ENCODE measurements at places on chromosomes 16 and 17.

GRCh38 chr17:29138971-29139691 lies 41.1 kb downstream of the MYO18A start:
- DNase-seq, result peak; percentile 33

- DNase-seq, result no peak
Measured at GRCh38 chr17:71486261-71486660, 634.6 kb upstream of the SOX9 start.

DNA sequence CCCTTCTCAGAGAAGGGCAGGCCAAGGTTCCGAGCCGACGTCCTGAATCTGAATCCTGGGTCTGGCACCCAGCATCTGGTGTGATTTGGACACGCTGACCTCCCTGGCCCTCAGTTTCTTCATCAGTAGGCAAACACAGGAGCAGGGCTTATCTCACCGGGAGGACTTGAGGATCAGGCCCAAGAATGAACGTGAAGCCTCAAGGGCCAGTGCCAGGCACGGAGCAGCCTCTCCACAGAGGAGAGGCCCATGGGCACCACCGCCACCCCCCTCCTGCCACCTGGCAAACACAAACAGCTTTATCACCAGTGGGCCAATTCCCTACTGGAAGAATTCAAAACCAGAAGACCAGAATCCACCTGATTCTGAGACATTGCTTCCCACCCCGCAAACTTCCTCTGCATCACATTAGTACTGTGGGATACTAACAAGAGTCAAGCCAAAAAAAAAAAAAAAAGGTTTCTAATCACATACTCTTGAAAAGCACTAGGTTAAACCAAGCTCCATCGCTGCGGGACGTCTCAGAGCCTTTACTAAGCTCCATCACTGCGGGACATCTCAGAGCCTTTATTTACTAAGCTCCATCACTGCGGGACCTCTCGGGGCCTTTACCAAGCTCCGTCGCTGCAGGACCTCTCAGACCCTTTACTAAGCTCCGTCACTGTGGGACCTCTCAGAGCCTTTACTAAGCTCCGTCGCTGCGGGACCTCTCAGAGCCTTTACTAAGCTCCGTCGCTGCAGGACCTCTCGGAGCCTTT lies 68.0 kb upstream of the DOC2B start:
- no peak for DNase-seq

DNA sequence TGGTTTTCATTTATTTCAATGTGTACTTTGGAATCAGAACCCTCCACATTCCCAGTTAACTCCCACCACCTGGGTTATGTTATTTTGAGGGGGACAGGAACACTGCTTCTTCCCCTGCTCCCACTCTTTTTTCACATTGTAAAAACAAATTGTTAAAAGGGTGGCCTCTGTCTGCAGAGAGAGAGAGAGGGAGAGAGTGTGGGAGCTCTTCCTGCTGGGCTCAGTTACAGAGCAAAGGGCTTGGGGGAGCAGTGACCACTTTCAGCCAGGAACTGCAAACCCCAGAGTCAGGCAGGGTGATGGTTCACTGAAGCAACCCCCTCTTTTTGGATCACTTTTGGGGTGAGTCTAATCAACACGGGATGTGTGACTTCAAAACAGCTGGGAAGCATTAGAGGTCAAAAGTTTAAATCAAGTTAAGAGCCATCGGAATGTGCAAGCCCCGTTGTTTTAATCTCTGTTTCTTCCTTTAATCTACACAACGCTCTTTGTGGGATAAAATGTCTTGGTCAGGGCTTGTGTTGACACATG lies 577.0 kb upstream of the CDH11 start:
- no peak for DNase-seq

DNA sequence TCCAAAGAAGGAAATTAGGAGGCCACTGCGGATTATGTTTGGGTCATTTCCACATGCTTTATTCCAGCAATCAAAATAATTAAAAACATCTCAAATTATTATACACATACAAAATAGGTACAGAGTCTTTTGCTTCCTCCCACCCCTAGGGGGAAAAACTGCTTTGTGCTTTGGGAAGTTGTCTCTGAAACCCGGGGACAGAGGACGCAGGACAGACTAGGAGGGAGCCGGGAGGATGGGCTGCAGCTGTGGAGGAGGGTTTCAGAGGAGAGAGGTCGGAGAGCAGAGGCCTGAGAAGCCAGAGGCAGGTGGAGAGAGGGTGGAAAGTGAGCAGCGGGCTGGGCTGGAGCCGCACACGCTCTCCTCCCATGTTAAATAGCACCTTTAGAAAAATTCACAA lies 17.4 kb downstream of the COL1A1 start:
- DNase-seq, result no peak

DNA sequence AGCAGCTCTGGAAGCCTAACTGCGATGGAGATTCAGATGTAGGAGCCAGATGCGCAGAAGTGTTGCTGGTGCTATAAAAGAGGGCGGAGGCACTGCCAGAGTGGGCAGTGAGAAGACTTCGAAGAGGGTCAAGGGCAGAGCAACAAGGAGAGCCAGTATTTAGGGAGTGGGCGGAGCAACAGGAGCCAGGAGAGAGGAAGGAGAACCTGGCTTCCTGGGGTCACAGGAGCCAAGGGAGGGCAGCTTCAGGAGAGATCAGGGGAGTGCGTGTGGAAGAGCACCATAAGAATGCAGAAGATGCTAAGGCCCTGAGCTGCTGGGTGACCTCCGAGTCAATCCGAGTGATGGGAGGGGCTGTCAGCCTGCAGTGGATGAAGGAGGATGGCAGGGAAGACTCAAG lies 14.4 kb upstream of the MRPS23 start:
- no peak for DNase-seq

DNA sequence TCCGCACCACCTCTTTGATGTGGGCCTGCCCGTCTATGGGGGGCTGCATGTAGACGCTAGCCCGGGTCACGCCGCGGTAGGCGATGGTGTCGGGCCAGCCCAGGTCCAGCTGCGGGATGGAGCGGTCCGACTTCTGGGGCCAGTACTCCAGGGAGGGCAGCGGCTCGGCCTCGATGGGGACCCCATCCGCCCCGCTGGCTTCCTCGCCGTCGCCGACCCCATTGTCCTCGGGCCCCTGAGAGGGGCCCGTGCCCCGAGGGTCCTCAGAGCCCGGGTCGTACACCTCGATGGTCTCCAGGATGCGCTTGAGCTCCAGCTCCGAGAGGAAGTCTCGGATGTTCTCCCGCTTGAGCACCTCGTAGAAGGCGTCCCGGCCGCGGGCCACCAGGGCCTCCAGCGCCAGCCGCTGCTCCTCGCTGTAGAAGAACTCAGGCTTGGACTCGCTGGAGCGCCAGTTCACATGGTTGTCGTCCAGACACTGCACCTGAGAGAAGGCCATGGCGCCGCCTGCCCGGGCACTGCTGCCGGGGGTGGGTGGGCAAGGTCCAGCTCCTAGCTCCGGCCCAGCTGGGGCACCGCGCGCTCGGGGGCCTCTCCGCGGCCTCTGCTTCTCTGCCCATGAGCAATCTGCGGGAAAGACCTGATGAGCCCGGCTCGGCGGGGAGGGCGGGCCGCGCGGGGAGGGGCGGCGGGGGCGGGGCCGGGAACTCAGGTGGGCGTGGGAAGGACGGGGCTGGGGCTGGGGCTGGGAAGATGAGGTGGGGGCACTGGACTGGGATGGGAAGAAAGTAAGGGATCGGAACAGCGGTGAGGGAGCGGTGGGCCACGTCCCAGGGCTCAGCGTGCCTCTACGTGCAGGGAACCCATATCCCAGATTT lies 782 bp downstream of the FAM83G start:
- DNase-seq, result peak; percentile 49

DNA sequence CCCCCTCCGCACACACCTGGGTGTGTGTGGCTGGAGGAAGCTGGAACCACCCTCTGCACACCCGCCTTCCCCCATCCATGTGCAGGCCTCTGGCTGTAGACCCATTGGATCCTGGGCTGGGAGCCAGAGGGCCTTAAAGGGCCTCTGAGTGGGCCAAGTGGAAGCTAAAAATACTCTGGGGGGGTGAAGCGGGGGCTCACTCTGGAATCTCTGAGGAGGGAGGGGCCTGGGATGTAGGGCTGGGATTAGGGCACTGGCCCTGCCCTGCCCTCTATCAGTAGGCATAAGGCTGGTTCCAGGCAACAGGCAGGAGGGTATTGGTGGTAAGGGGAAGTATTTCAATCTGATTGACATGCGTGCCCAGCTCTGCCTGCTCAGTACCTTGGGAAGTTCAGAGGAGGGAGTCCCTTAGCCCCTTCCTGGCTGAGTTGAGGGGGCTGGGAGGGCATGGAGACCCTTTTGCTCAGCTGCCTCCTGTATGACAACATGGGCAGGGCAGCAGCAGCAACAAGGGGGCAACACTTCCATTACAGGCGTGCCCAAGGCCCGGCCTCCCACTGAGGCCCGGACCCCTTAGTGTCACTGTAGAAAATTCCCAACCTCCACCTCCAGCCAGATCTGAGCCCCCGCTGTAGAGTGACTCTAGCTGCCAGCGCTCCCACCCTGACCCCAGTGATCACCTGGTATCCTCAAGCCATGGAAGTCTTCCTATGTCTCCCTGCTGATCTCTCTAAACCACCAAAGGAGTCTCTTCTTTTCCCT lies 5.2 kb downstream of the ITGA3 start:
- no peak for DNase-seq

GRCh38 chr17:75250009-75250471 lies 11.4 kb downstream of the GGA3 start:
- peak; percentile 79 for DNase-seq

GRCh38 chr16:85959686-85960085 lies 60.7 kb downstream of the IRF8 start:
- no peak for DNase-seq

- no peak for DNase-seq
Measured at GRCh38 chr17:29291163-29291752, 2.7 kb downstream of the NUFIP2 start.

GRCh38 chr16:79994418-79994817 lies 393.9 kb upstream of the MAF start:
- DNase-seq, result no peak

DNA sequence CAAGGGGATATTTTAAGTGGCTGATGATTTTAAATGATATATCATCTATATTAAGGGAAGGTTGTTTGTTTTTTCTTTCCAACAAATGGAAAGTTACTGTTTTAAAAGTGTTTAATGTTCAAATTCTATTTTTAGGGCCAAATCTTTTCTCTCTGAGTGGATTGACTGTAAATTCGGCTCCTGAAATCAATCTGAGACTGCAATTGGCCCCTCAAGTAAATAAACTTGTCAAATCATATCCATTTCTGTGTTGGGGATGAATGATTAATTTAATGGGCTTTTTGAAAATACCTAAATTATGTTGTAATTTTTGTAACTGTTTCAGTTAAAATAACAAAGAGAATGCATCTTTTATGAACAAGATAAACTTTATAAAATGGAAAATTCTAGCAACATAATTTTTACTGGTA lies 2.6 kb downstream of the HS3ST3A1 start:
- DNase-seq, result no peak

GRCh38 chr16:15493466-15494180 lies 59.2 kb downstream of the BMERB1 start:
- DNase-seq, result no peak

- no peak for DNase-seq
Measured at GRCh38 chr17:300881-301280, 51.7 kb downstream of the RPH3AL start.

GRCh38 chr17:68849673-68850610 lies 105.2 kb downstream of the ABCA8 start:
- DNase-seq, result no peak

GRCh38 chr16:57324749-57325148 lies 33.8 kb upstream of the CCL22 start:
- DNase-seq, result no peak

DNA sequence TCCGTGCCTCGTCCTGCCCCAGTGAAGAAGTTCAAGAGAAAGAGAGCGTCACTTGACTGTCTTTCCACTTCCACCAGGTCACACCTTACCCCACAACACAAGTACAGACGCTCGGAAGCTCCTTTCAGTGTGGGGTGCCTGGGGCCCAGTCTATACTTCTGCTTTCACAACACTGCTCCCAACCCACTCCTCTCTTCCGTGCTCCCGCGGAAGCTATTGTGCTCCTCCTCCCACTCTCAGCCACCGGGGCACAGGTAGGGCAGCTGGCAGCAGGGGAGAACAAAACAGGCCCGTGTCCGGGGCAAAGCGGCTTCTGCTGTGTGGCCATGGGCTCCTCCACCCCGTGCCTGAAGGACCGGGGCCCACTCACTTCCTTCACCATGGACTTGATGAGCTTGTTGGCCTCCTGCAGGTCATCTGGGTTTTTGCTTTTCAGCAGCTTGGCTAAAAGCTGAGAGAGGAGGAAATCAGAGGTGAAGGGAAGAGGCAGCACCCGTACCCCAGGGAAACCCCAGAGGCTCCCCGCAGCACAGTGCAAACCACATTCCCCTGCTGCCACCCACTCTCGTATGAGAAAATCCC lies 18.9 kb downstream of the GGA3 start:
- no peak for DNase-seq

- DNase-seq, result no peak
Measured at GRCh38 chr16:24568392-24568791, 29.0 kb downstream of the RBBP6 start.

- DNase-seq, result peak; percentile 75
Measured at GRCh38 chr17:80876950-80877728, 114.5 kb upstream of the CHMP6 start.

DNA sequence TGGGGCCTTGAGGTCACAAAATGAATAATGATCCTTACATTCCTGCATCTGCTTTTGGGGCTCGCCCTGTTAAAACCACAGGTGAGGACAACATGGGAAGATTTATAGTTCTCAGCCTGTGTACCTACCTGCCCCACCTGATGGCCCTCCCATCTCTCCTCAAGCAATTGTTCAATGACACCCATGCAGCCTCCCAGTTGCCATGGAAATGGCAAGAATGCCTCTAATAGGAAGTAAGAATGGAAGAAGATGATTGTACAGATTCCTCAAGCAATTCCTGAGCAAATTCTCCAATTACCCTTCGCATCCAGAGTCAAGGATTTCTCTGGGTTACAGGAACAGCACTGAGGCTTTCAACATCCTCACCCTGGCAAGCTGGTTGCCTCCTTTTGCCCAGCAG lies 78.6 kb upstream of the CCL2 start:
- no peak for DNase-seq

- DNase-seq, result no peak
Measured at GRCh38 chr17:36665417-36665816, 64.0 kb downstream of the MRM1 start.

- DNase-seq, result peak; percentile 51
Measured at GRCh38 chr17:78925234-78925633, at the start of gene TIMP2. TSS of gene TIMP2 (minus strand) at chr17:78925387. CDS start at chr17:78925088, 299 bp downstream.

DNA sequence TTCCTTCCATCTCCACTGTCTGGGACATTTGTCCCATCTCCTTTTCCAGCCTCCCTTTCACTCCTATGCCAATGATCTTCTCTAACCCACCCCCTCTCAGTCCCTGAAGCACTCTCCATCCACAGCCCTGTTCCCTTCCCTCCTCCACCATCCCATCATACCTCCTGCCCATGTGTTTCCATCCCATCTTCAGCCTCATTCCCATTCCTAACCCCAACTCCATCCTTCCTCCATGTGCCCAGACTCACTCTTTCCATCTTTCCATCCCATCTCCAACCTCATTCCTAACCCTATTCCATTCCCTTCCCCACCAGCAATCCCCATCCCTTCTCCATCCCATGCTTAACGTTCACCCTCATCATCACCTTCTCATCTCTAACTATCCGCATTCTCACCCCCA lies 4.3 kb downstream of the IL27 start:
- DNase-seq, result no peak

- no peak for DNase-seq
Measured at GRCh38 chr16:31869511-31870201, 4.0 kb upstream of the ZNF267 start.

GRCh38 chr17:27862840-27863239 lies 30.3 kb downstream of the LYRM9 start:
- DNase-seq, result no peak

GRCh38 chr16:80265624-80266306 lies 275.0 kb upstream of the DYNLRB2 start:
- no peak for DNase-seq

Data from stimulated activated CD4-positive, alpha-beta T cell treated with anti-CD3 and anti-CD28 coated beads, Interleukin-4, amount 100 ng/mL, for 48 hours (primary cell).